Gastroesophageal sphincter (tissue), 4 donors: ENCODE measurements at places on chromosomes 13 and 19. TPM values are rescaled to one million over a fixed set of nuclear protein-coding genes. Genes with fewer than 3 reads are reported as not detected.

DNA sequence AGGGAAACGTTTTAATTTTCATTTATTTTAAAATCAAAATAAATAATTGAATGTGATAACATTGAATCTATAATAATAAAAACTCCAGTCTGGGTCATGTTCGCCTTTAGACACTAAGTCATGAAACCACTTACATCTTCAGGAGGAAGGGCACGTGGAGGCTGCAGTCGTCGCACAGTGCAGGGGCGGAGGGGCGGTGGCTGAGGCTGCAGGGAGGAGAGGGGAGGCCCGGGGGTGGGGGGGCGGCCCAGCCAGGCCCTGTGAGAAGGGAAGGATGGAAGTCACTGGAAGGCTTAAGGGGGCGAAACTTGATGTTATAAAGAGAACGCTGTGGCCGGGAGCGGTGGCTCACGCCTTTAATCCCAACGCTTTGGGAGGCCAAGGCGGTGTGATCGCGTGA is 14.9 kb upstream of the LATS2 start:
- ATAC-seq = no peak

- no peak for ATAC-seq
These were observed 9.7 kb downstream of the CLEC4G start for GRCh38 chr19:7722231-7722651.

GRCh38 chr13:44274771-44275205 is 98.8 kb upstream of the SERP2 start:
- ATAC-seq = no peak

The TNFRSF19 gene
- 10.4 TPM for total RNA-seq

DNA sequence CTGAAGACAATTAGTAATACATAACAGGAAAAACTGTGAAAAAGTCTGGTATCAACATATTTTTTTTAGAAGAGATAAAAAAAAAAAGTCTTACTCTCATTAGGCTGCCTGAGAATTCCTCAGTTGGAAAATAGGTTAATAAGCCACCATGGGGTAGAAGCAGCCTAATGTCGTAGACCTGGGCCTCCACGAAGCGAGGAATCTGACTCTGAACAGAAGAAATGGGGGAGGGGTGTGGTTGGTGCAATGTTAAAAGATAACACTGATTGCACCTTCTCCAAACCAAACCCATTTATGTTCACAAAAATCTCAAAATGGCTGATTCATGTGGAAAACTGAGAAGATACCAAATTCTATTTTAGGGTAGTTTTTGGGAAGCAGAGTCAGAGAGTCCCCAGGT is 62.4 kb downstream of the MPHOSPH8 start:
- no peak for ATAC-seq

The GARRE1 gene
- total RNA-seq = 19.8 TPM
